Esophagus muscularis mucosa (tissue), 4 donors: ENCODE measurements at places on chromosomes 13 and 19. TPM values are rescaled to one million over a fixed set of nuclear protein-coding genes. Genes with fewer than 3 reads are reported as not detected.
A peak's percentile ranks its signal among the peaks of the same experiment; 100 is the strongest.

SOHLH2 gene
- not detected for total RNA-seq

ZNF442 gene
- total RNA-seq: 3.3 TPM

DNA sequence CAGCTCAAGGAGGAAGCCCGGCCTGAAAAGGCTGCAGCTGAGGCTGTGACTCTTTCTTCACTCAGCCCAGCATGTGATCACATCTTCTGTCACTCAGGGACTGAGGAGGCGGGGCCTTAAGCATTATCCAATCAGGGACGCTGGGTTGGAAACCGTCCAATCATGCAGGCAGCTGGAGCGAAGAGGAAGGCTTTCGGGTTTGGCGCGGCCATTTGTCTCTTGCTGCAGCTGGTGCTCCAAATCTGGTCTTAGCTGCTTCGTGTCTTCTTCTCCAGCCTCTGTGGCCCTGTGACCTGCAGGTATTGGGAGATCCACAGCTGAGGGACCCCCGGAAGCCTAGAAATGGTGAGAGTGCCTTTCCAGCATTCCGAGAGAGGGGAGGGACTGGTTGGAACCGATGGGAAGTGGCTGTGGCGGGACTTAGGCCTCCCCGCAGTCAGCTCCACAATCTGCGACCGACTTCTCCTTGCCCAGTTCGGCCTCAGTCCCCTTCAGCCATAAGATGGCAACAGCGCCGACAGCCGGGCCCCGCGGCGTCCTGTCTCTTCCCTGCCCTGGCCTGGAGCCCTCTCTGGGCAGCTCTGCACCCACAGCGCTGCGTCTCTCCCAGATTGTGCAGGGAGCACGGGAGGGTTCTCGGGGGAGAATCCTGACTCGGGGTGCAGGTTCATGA is at the start of gene ZNF90:
ZNF90 (plus strand) TSS at position 210 of the 673 bp plus-strand sequence; CDS start at position 343, 133 bp downstream.
- no peaks in the 10 kb centered on the region for H3K36me3 ChIP-seq
- H3K4me3 ChIP-seq: peak within 1 kb of the TSS; percentile 61
- H3K4me1 ChIP-seq: peaks cover 18% of the 10 kb centered on the region
- peak; percentile 98 for DNase-seq
- no peaks in the 10 kb centered on the region for H3K27me3 ChIP-seq

CELF5 gene
- total RNA-seq: not detected

- DNase-seq: peak; percentile 93
- H3K27ac ChIP-seq: peak overlapping the region; percentile 81
- H3K4me1 ChIP-seq: peaks cover 61% of the 10 kb centered on the region
- no peaks in the 10 kb centered on the region for H3K27me3 ChIP-seq
Observed at GRCh38 chr13:113902986-113903775, 39.3 kb upstream of the GAS6 start.

DNA sequence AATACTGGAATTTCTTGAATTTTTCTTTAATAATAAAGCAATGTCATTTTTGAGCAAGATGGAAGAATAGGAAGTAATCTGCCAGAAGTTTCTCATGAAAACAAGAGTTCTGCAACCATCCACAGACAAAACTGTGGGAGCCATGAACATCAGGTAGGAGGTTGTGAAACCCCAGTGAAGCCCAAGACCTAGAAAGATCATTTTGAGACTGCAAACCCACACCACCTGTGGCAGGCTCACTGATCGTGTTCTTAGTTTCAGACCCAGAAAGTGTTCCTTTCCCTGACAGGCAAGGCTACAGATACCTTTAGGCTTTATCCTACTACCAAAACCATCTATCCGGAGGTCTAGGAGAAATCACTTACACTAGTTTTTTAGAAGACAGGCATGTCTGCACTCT is 2189.8 kb upstream of the PCDH20 start:
- no peaks in the 10 kb centered on the region for H3K4me1 ChIP-seq
- H3K27me3 ChIP-seq: no peaks in the 10 kb centered on the region
- H3K36me3 ChIP-seq: no peaks in the 10 kb centered on the region
- H3K4me3 ChIP-seq: no peak overlapping the region
- H3K27ac ChIP-seq: no peak overlapping the region

- H3K4me3 ChIP-seq: no peak overlapping the region
- no peak for DNase-seq
- H3K36me3 ChIP-seq: no peaks in the 10 kb centered on the region
- H3K27me3 ChIP-seq: no peaks in the 10 kb centered on the region
- H3K27ac ChIP-seq: no peak overlapping the region
Observed at GRCh38 chr13:98254513-98254912, 77.4 kb upstream of the RNF113B start.

DNA sequence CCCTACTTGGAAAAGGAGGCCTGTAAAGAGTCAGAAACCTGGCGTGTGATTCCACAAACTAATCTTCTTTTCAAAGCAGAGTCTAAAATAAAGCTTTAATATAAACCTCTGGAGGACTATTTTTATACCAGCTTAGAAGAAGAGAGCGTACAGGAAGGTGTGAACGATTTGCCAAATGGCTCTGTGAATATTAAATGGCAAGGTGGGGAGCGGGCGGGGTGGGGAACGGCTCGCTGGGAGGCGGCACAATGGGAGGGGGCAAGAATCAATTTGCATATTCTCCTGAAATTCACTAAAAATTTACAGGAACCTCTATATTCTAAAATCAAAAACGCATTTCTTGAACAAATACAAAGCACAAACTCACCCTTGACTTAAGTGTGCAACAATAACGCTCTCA is 982 bp downstream of the ZNF780B start:
- H3K4me3 ChIP-seq: peak overlapping the region; percentile 84
- DNase-seq: no peak
- no peaks in the 10 kb centered on the region for H3K36me3 ChIP-seq

DNA sequence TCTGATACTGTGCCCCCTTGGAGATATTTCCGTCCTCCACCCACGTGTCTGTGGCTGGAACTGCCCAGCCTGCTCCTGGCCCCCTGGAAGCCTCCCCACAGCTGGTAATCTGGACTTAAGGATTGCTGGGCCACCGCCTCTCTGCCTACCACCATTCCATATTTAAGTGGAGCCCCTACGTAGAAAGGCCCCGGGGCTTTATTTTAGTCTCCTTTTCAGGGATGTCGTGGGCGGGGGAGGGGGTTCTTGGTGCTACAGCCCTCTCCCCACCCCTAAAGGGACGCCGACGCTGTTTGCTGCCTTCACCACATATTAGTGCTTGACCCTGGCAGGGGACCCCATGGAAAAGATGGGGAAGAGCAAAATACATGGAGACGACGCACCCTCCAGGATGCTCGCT is 2.7 kb upstream of the NOP53 start:
- peaks cover 37% of the 10 kb centered on the region for H3K36me3 ChIP-seq
- peak overlapping the region; percentile 99 for H3K27ac ChIP-seq
- no peaks in the 10 kb centered on the region for H3K27me3 ChIP-seq
- DNase-seq: no peak
- peaks cover 42% of the 10 kb centered on the region for H3K4me1 ChIP-seq

NDUFA7 gene
- total RNA-seq: 34.0 TPM

DNA sequence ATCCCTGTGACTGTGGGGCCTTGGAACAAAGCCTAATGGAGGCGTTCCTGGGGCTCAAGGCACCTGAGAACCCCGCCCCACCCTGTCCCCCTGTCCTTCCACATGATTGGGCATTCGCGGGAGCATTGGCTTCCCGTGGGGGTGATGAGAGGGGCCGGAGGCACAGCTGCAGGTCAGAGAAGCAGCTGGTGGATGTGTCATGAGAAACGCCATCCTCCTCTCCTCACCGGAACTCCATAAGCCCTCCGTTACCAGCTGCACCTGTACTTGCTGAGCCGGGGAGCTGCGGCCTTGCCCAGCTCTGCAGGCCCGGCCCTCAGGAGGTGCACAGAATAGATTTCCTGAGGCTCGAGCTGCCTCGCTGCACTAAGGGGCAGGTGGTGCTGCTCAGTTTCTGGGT is 42.0 kb downstream of the CAPN12 start:
- DNase-seq: no peak
- H3K4me3 ChIP-seq: no peak overlapping the region
- H3K4me1 ChIP-seq: peaks cover 100% of the 10 kb centered on the region
- H3K27ac ChIP-seq: peak overlapping the region; percentile 98
- H3K36me3 ChIP-seq: peaks cover 20% of the 10 kb centered on the region

RNF225 gene
- not detected for total RNA-seq

GRCh38 chr13:99085808-99086266 is 108.0 kb upstream of the DOCK9 start:
- peaks cover 46% of the 10 kb centered on the region for H3K4me1 ChIP-seq
- DNase-seq: no peak
- H3K27me3 ChIP-seq: no peaks in the 10 kb centered on the region
- H3K4me3 ChIP-seq: peak overlapping the region; percentile 85
- peak overlapping the region; percentile 99 for H3K27ac ChIP-seq

- no peak overlapping the region for H3K27ac ChIP-seq
- H3K36me3 ChIP-seq: no peaks in the 10 kb centered on the region
- H3K4me1 ChIP-seq: peaks cover 8% of the 10 kb centered on the region
- no peak overlapping the region for H3K4me3 ChIP-seq
- no peak for DNase-seq
Observed at GRCh38 chr13:84649853-84650252, 767.6 kb upstream of the SLITRK1 start.

TBXA2R gene
- 17.2 TPM for total RNA-seq

GRCh38 chr19:5803441-5803751 is 1.5 kb upstream of the NRTN start:
- DNase-seq: no peak
- peaks cover 28% of the 10 kb centered on the region for H3K4me1 ChIP-seq
- H3K27ac ChIP-seq: no peak overlapping the region
- peaks cover 61% of the 10 kb centered on the region for H3K27me3 ChIP-seq
- peak overlapping the region; percentile 43 for H3K4me3 ChIP-seq

- peak overlapping the region; percentile 89 for H3K4me3 ChIP-seq
- peaks cover 17% of the 10 kb centered on the region for H3K27me3 ChIP-seq
- DNase-seq: no peak
Observed at GRCh38 chr19:42324655-42325307, 654 bp upstream of the MEGF8 start.

- H3K27ac ChIP-seq: no peak overlapping the region
- H3K27me3 ChIP-seq: no peaks in the 10 kb centered on the region
- no peaks in the 10 kb centered on the region for H3K36me3 ChIP-seq
- no peak for DNase-seq
- H3K4me3 ChIP-seq: no peak overlapping the region
Observed at GRCh38 chr13:99393791-99394735, 86.9 kb upstream of the GPR183 start.

SSC5D gene
- total RNA-seq: 9.5 TPM

SHISA2 gene
- 0.83 TPM for total RNA-seq

- no peak for DNase-seq
- peaks cover 20% of the 10 kb centered on the region for H3K4me1 ChIP-seq
- peak overlapping the region; percentile 13 for H3K27ac ChIP-seq
Observed at GRCh38 chr13:50685491-50685890, 158.0 kb downstream of the DLEU7 start.

SCGB2B2 gene
- not detected for total RNA-seq

DNA sequence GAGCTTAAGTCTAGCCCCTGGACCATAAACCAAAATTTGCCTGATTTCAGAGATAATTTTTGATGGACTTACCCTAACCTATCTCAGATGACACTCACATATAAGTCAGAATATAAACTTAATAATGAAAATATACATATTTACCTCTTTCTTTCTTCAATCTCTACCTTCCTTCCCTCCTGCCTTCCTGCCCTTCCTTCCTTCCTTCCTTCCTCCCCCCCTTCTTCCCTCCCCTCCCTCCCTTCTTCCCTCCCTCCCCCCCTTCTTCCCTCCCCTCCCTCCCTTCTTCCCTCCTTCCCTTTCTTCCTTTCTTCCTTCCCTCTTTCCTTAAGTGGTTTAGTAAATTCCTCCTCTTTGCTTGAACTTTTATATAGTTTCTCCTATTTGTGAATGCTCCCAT is 88.7 kb downstream of the EDNRB start:
- no peak overlapping the region for H3K4me3 ChIP-seq
- no peaks in the 10 kb centered on the region for H3K27me3 ChIP-seq
- peaks cover 6% of the 10 kb centered on the region for H3K4me1 ChIP-seq
- no peak for DNase-seq
- H3K36me3 ChIP-seq: no peaks in the 10 kb centered on the region
- H3K27ac ChIP-seq: no peak overlapping the region

SERP2 gene
- 9.5 TPM for total RNA-seq
